Activated naive CD4-positive, alpha-beta T cell treated with anti-CD3 and anti-CD28 coated beads for 36 hours (primary cell): ENCODE measurements at places on chromosomes 2 and 18. TPM values are rescaled to one million over a fixed set of nuclear protein-coding genes. Genes with fewer than 3 reads are reported as not detected.
A peak's percentile ranks its signal among the peaks of the same experiment; 100 is the strongest.

GRCh38 chr2:33426666-33427231 lies 49.7 kb upstream of the RASGRP3 start:
- no peak for DNase-seq
- H3K27ac ChIP-seq = no peak overlapping the region
- peaks cover 1% of the 10 kb centered on the region for H3K27me3 ChIP-seq
- H3K36me3 ChIP-seq = no peaks in the 10 kb centered on the region

DNA sequence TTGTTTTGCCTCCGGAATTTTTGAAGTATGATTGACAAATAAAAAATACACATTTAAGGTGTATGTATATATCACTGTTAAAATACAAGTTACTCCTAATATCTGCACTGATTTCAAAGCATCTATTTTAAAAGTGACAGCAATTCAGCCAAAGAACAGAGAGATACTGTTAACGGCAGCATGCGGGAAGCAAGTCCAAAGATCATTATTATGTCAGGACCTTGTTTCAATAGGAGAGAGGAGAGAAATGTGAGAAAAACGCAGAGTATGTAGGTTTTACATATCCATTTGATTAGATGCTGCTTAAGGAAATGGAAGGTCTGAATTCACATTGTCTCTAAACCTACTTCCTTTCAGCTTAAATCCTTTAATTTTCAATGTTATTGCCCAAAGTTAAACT lies 545.5 kb upstream of the SLC8A1 start:
- no peak overlapping the region for H3K4me3 ChIP-seq
- H3K36me3 ChIP-seq = no peaks in the 10 kb centered on the region
- H3K27ac ChIP-seq = no peak overlapping the region
- H3K4me1 ChIP-seq = no peaks in the 10 kb centered on the region
- DNase-seq = no peak

- no peaks in the 10 kb centered on the region for H3K36me3 ChIP-seq
- H3K4me1 ChIP-seq = no peaks in the 10 kb centered on the region
- H3K27me3 ChIP-seq = no peaks in the 10 kb centered on the region
- DNase-seq = no peak
Observed at GRCh38 chr2:186129767-186130581, 356.1 kb upstream of the ZC3H15 start.

DNA sequence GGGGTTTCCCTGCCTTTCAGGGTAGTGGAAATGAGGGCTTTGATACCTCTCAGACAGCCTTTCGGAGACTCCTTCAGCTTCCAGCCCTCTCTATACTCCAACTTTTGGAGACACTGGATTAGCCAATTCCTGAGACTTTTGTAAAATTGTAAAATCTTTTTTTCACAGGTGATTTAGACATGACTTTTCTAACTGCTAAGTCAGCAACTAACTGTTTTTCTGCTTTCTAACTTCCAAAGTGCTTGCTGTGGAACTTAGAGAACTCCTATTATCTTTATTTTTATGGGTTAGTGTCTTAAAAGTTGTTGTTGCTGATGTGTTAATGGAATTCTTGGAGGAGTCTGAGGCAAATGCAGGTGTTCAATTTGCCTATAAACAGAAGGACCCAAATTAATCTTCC lies 616.7 kb upstream of the ID2 start:
- DNase-seq = no peak
- H3K4me3 ChIP-seq = no peak overlapping the region
- H3K36me3 ChIP-seq = no peaks in the 10 kb centered on the region
- no peak overlapping the region for H3K27ac ChIP-seq
- H3K4me1 ChIP-seq = peaks cover 2% of the 10 kb centered on the region
- no peaks in the 10 kb centered on the region for H3K27me3 ChIP-seq

- no peak overlapping the region for H3K4me3 ChIP-seq
- no peak for DNase-seq
- peaks cover 2% of the 10 kb centered on the region for H3K27me3 ChIP-seq
- H3K27ac ChIP-seq = no peak overlapping the region
- no peaks in the 10 kb centered on the region for H3K36me3 ChIP-seq
Observed at GRCh38 chr2:231933916-231934401, 7.8 kb upstream of the NPPC start.

Gene MBP
- total RNA-seq = 36.6 TPM

GRCh38 chr2:28627722-28628480 lies 123.7 kb upstream of the PPP1CB start:
- no peak overlapping the region for H3K4me3 ChIP-seq
- peaks cover 52% of the 10 kb centered on the region for H3K4me1 ChIP-seq
- no peak for DNase-seq
- H3K27me3 ChIP-seq = no peaks in the 10 kb centered on the region
- peak overlapping the region; percentile 60 for H3K27ac ChIP-seq
- peaks cover 4% of the 10 kb centered on the region for H3K36me3 ChIP-seq

Gene CAPN14
- 1.1 TPM for total RNA-seq

Gene COL5A2
- total RNA-seq = 4.7 TPM

Gene TMEM200C
- total RNA-seq = not detected

- H3K4me1 ChIP-seq = peaks cover 3% of the 10 kb centered on the region
- no peak overlapping the region for H3K27ac ChIP-seq
- no peak for DNase-seq
- no peak overlapping the region for H3K4me3 ChIP-seq
Observed at GRCh38 chr2:165391791-165392190, 77.7 kb upstream of the CSRNP3 start.

- H3K27ac ChIP-seq = no peak overlapping the region
- no peaks in the 10 kb centered on the region for H3K27me3 ChIP-seq
- DNase-seq = no peak
- no peak overlapping the region for H3K4me3 ChIP-seq
Observed at GRCh38 chr2:239594772-239595608, 194.2 kb upstream of the HDAC4 start.

DNA sequence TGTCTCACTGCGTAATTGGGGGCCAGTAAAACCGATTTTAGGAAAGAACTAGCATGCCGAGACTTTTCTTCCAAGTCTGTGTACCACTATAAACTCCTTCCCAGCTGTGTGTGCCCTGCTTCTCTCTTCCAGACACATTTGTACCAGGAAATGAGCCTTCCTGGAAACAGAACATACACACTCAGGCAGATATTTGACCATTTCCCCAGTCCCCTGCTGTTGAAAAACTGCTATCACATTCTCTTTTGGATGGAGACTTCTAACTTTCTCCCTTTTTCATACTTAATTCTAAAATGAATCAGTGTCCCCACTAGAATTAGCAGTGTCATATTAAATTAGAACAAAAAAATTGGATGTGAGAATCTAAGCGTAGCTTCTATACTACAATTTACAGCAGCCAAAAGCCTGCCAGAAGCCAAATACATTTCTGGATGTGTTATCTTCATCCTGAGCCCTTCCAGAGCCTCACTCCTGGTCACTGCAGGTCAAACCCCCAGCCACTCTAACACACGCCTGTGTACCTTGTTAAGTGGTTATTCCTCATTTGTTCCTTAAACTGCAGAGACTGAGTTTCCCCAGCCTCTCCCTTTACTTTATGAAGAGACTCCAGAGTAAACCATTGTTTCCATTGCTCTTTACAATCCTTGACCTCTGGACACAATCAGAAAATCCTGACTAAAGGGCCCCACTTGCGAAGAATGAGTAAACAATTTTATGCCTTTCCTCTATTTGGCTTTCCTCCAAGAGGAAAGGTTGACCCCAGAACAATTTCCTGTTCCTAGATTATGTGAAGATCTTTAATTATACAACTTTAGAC lies 20.4 kb downstream of the DSG4 start:
- H3K27me3 ChIP-seq = peaks cover 2% of the 10 kb centered on the region
- no peak for DNase-seq
- H3K27ac ChIP-seq = no peak overlapping the region
- H3K36me3 ChIP-seq = no peaks in the 10 kb centered on the region
- H3K4me1 ChIP-seq = no peaks in the 10 kb centered on the region

Gene ASB18
- total RNA-seq = not detected

DNA sequence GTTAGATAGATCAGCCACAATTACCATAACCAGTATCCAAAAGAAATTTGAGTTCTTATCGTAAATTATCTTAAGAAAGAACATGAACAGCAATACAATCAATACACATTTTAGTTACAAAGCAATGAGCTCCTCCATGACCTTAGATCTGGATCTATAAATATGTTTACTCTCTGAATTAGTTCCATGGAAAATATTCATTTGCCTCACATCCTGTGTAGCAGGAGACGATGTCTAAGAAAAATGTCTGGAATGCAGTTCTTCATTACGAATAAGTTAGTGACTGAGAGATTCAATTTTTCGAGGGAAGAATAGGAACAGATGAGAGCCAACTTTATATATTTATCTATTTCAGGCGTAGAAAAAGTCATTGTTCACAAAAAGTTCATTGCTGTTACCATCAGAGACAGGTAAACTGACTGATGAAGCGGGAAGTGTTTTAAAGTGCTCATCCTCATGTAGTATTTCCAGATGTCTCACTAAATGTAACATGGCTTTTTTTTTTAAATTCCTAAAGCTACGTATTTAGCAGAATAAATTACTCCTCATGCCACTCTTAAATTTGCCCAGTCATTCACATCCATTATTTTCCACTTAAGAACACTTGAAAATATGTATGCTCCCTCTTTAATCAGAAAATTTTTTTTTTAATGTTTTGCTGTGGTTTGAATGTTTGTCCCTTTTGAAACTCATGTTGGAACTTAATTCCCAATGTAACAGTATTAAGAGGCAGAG lies 106.5 kb upstream of the SCN1A start:
- no peaks in the 10 kb centered on the region for H3K4me1 ChIP-seq
- no peaks in the 10 kb centered on the region for H3K36me3 ChIP-seq
- H3K27me3 ChIP-seq = no peaks in the 10 kb centered on the region
- no peak overlapping the region for H3K4me3 ChIP-seq

- no peaks in the 10 kb centered on the region for H3K27me3 ChIP-seq
- no peak overlapping the region for H3K27ac ChIP-seq
- no peaks in the 10 kb centered on the region for H3K4me1 ChIP-seq
- no peak overlapping the region for H3K4me3 ChIP-seq
- peaks cover 52% of the 10 kb centered on the region for H3K36me3 ChIP-seq
- DNase-seq = no peak
Observed at GRCh38 chr18:62066102-62066818, 120.6 kb downstream of the PIGN start.

Gene TIGD1
- total RNA-seq = 7.7 TPM

DNA sequence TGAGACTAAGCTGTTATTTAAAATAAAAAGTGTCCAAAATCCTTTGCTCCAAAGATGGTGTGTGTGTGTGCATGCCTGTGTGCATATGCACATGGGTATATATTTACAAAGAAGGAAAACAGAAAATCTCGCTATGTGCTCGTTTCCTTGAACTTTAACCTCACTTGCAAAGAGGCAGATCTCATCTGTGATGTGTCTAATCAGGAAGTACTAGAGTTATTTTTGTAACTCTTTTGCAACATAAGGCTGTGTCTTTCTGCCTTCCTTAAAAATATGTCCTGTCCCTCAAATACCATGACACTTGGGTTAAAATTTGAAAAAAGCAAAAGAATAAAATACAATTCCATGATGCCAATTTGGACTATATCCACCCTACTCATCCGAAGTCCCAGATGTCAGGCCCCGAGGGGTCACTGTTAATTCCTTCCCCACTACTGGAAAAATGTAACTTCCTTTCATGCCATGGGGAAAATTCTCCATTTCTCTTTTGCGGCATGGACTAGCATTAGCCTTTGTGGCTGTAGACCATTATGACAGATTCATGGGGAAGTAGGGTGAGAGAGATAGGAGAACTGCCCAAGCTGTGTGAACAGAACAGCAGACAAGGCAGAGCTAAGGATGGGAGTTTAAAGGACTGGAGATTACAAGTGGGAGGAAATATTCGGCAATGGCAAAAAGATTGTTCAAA lies 191.3 kb downstream of the MYO1B start:
- H3K27ac ChIP-seq = no peak overlapping the region
- H3K36me3 ChIP-seq = no peaks in the 10 kb centered on the region
- DNase-seq = no peak
- H3K4me3 ChIP-seq = no peak overlapping the region

Gene CFAP65
- not detected for total RNA-seq

DNA sequence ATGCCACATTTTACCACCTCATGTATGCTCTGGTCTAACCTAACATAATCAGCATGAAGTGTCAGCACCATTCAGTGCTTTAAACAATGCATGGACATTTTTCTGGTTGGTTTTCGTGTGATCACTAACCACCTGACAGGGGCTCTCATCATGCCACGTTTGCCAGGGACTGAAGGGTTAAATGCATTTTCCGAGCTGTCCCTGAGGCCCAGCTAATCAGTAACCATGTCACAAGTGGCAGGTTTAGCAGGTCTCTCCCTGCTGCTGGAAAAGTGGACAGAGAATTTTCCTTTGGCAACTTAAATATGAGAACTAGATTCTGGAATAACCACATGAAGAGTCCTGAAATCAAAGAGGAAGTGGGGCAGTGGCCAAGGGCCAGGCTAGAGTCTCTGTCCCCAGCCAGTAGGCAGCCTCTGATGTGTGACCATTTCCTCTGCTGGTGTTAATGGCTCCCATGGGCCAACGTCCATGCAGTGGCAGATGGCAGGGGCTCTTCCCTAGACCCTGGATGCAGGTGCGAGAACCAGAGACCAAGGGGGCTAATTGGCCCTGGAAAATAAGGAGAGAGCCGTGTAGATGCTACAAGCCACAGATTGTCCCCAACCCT lies 69.5 kb downstream of the TPGS2 start:
- H3K27me3 ChIP-seq = peaks cover 6% of the 10 kb centered on the region
- no peak overlapping the region for H3K4me3 ChIP-seq
- DNase-seq = no peak
- H3K4me1 ChIP-seq = no peaks in the 10 kb centered on the region
- no peaks in the 10 kb centered on the region for H3K36me3 ChIP-seq
- no peak overlapping the region for H3K27ac ChIP-seq

Gene KIF1A
- 8.4 TPM for total RNA-seq

- no peak overlapping the region for H3K4me3 ChIP-seq
- H3K36me3 ChIP-seq = no peaks in the 10 kb centered on the region
- H3K27me3 ChIP-seq = no peaks in the 10 kb centered on the region
- H3K27ac ChIP-seq = no peak overlapping the region
- H3K4me1 ChIP-seq = no peaks in the 10 kb centered on the region
Observed at GRCh38 chr2:29874745-29875144, 46.6 kb downstream of the ALK start.
